ENCODE measurements at places on chromosomes 5 and 9.

GRCh38 chr5:153209687-153210086, 280.8 kb upstream of the GRIA1 start:
- DNase-seq: no peak

GRCh38 chr5:140986117-140986521, 19.8 kb downstream of the PCDHAC2 start:
- no peak for DNase-seq

- no peak for DNase-seq
Measured at GRCh38 chr5:28807195-28807729, 1768.9 kb upstream of the CDH9 start.

DNA sequence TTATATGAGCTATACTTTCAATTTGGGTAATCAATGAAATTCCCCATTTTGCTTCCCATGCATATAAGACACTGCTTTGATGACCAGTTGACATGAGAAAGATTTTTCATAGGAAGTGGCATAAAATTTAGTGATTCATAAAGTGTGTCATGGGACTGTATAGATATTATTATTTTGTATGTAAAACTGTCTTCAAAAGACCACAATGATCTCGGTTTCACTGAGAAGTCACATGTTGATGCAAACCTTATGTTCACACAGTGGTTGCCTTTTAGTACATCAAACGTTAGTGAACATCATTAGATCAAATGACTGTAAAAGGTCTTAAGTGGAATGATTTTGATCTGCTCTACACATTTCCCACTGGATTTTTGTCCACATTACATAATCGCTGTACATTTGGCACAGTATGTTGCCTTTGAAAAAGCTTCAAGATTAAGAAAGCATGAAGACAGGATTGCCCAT, 349.2 kb upstream of the MEF2C start:
- DNase-seq: no peak

DNA sequence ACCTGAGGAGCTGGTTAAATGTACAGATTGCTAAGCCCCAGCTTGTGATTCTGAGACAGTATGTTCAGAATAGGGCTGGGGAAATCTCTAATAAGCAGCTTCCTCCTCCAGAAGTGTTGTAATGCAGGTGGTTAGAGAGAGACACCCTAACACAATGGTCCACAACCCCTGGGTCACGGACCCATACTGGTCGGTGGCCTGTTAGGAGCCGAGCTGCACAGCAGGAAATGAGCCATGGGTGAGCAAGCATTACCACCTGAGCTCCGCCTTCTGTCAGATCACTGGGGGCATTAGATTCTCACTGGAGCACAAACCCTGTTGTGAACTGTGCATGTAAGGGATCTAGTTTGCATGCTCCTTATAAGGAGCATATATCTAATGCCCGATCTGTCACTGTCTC, 61.8 kb downstream of the SLC36A1 start:
- peak; percentile 75 for DNase-seq

GRCh38 chr9:128421482-128421996, 882 bp downstream of the CERCAM start:
- no peak for DNase-seq

DNA sequence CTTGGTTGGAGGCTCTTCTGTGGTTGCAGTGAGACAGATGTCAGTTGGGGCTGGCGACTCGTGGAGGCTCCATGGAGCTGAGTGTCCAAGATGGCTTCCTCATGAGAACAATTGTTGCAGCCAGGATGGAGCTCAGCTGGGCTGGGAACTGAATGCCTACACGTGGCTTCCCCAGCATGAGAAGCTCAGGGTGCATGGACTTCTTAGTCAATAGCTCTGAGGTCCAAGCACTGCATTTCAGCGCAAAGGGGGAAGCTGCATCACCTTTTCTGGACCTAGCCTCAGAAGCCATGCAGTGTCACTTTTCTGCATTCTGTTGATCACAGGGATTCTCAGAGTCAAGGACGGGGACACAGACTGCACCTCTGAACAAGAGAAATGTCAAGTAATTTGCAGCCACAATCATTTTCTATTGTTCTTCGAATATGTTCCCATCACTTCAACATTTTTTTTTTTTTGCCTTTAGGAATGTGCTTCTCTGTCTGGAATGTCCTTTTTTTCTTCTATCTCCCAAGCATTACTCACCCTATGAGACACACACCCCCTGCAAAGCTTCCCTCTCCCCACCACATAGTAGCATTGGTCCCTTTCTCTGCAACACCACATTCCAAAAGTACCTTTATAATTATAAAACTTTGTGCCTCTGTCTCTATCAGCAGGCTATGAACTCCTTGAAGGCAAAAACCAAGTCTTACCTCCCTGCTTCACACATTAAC, 57.5 kb upstream of the STK32A start:
- no peak for DNase-seq

- DNase-seq: peak; percentile 74
Measured at GRCh38 chr9:137168573-137168903, 1.3 kb downstream of the LRRC26 start.

DNA sequence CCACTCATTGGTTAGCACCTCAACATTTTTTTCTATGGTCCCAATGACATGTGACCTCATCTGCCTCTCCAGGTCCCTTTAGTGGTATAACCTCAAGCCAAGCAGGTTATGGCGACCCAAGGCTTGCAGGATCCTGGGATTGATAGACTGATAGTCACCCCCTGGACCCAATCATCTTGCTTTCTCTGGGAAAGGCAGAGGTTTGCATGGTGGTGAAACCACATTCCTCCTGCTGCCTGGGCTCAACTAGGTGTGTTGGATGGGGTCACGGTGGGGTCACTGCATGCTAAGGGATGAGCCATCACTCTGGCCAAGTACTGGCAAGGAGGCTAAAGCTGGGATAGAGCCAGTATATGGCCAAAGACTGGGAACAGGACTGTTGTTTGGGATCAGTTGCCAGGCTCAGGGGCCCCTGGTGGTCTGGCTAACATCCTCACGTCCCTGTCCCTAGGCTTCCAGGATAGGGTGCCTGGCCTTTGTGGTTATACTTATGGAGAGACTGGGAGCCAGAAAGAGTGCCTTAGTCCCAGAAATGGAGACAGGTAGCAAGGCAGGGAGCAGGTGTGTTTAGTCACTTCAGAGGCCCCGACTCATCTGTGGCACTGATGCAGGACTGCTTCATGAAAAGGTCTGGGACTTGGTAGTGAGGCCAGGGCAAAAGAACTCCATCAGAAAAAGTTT, 4.6 kb upstream of the SMIM32 start:
- DNase-seq: no peak

DNA sequence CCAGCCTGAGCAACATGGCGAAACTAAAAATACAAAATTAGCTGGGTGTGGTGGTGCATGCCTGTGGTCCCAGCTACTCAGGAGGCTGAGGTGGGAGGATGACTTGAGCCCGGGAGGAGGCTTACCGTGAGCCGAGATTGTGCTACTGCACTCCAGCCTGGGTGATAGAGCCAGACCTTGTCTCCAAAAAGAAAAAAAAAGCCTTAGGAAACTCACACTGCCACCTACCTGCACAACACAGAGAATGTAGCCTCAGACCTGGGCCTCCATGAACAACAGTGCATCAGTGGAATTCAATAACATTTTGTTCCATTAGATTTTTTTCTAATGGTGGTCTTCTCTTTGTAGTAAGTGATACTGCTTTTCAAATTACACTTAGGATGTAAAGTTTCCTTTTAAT, 63.8 kb upstream of the RARS1 start:
- DNase-seq: peak; percentile 22

DNA sequence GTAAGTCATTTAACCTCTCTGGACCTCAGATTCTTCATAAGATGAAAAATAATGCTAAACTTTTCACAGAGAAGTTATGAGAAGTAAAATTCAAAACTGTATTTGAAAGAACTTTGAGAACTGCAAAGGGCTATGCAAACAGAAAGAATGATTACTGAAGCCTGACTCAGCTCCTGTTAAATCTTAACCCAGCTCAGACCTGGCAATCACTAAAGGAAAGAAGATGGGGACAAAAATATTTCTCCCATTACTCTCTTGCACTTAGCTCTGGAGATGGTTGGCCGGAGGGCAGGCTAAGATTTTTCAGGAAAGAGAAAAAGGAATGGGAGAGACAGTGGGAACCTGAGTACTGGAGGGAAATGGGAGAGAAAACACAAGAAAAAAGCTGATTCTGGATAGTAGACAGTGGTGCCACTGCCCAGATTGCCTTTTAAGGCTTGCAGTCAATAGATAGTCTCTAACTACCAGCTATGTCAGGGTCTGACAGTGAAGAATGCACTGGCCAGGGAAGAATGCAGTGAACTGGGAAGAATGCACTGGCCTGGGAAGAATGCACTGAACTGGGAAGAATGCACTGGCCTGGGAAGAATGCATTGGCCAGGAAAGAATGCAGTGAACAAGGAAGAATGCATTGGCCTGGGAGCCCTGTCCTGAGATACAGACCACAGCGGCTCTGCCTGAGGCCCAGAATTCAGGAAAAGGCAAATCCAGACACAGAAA, 25.2 kb upstream of the CEMIP2 start:
- no peak for DNase-seq

DNA sequence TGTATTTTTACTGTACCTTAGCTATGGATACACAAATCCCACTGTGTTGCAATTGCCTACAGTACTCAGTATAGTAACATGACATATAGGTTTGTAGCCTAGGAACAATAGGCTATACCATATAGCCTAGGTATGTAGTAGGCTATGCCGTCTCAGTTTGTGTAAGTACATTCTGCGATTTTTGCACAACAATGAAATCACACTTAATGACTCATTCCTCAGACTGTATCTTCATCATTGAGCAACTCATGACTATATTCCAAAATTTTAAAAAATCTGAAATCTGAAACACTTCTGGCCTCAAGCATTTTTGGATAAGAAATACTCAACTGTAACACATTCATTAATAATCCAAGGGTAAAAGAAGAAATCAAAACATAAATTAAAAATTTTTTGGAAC, 666.8 kb upstream of the GRAMD2B start:
- no peak for DNase-seq

DNA sequence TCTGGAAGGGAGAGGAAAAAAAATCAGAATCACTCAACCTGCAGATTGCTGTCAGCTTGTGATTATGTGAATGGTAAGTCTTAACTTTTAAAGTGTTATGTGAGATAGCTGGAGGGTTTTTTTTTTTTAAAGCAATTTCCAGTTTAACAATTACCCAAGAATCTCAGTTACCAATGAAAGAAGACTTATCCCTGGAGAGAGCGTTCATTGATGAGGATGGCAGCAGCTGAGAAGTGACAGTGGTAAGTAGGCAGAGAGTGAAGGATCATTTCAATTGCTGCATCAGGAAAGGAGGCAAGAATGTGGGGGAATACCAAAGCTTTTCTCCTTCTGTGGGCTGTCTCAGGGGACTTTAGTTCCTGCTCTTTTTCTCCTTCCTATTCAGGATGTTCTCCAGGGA, 370.2 kb upstream of the C9orf72 start:
- peak; percentile 56 for DNase-seq

DNA sequence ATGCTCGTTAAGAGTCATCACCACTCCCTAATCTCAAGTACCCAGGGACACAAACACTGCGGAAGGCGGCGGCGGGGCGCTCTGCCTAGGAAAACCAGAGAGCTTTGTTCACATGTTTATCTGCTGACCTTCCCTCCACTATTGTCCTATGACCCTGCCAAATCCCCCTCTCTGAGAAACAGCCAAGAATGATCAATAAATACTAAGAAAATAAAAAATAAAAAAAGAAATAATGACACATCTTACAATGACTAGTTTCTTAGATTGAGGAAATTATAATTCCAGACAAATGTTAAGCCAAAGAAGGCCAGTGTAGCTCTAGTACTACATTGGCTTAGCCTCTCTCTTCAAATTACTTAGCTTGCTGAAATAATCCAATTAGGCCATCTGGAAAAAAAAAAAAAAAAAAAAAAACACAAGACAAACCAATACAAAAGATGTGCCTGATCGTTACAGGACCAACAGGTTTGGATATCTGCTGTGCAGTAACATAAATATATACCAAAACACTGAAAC, 58.0 kb downstream of the ANXA2R start:
- DNase-seq: no peak

- DNase-seq: no peak
Measured at GRCh38 chr5:169169783-169170182, 131.2 kb downstream of the SLIT3 start.

DNA sequence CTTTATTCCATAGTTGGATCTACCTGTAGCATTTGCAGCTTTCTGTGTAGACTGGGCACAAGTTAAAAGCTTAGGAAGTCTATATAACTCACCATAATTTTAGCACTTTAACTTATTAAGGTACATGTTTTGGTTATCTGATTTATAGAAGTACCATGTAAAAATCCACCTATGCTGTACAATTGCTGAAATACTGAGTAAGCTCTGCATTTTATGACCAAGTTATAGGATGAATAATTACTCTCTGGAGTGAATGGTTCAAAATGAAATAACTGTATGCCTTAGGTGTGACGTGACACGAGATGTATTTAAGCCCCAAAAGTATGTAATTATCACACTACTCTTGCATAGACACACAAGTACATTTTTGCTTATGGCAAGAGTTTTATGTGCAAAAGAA, 22.1 kb downstream of the ZSWIM6 start:
- no peak for DNase-seq

DNA sequence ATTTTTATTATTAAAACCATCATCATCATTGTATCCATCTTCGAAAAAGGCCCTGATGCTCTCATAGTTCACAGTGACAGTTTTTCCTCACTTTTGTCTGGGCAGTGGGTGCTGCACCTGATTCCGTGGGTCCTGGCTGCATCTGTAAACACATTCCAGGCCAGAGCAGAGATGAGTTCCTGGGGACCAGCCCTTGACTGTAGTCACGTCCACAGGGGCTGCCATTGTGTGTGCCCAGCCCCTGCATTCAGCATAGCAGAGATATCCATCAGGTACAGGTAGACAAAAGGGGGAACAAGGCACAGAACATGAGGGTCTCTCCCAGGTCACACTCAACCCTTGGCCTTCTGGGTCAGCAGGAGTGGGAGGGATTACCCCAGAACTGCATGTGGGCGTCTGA, 189.0 kb downstream of the NR3C1 start:
- no peak for DNase-seq

- no peak for DNase-seq
Measured at GRCh38 chr9:126496781-126497659, 116.7 kb upstream of the LMX1B start.

- DNase-seq: no peak
Measured at GRCh38 chr9:128747241-128747640, 23.3 kb upstream of the ZDHHC12 start.

DNA sequence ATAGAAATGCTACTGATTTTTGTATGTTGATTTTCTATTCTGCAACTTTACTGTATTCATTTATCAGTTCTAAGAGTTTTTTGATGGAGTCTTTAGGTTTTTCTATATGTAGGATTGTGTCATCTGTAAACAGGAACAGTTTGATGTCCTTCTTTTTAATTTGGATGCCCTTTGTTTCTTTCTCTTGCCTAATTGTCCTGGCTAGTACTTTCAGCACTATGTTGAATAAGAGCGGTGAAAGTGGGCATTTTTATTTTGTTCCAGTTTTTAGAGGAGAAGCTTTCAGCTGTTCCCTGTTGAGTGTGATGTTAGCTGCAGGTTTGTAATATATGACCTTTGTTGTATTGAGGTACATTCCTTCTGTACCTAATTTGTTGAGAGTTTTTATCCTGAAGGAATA, 13.3 kb downstream of the HSD17B4 start:
- DNase-seq: no peak

- no peak for DNase-seq
Measured at GRCh38 chr5:4924577-4924976, 215.6 kb upstream of the ADAMTS16 start.

- no peak for DNase-seq
Measured at GRCh38 chr9:97517331-97518089, 16.0 kb downstream of the TMOD1 start.
